Ammon's horn (tissue), 1 donor: ENCODE measurements at places on chromosomes 2 and 18.

DNA sequence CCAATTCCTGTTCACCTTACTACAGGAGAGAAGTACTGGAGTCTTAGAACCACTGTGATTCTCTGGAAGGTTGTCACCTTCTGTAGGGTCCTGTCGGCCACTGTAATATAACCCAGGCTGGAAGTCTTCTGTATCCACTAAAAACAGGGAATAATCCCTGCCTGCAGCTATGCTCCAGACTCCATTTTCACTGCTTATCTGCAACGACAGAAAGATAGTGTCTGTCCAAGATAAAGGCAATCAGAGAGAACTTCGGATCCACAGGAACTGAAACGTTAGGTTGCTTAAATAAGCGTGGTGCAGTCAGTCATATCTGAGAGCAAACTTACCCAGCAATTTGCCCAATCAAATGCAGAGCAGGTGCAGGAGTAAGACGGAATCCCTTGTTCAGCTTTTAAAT is 34.2 kb downstream of the ALS2 start:
- no peak for DNase-seq

DNA sequence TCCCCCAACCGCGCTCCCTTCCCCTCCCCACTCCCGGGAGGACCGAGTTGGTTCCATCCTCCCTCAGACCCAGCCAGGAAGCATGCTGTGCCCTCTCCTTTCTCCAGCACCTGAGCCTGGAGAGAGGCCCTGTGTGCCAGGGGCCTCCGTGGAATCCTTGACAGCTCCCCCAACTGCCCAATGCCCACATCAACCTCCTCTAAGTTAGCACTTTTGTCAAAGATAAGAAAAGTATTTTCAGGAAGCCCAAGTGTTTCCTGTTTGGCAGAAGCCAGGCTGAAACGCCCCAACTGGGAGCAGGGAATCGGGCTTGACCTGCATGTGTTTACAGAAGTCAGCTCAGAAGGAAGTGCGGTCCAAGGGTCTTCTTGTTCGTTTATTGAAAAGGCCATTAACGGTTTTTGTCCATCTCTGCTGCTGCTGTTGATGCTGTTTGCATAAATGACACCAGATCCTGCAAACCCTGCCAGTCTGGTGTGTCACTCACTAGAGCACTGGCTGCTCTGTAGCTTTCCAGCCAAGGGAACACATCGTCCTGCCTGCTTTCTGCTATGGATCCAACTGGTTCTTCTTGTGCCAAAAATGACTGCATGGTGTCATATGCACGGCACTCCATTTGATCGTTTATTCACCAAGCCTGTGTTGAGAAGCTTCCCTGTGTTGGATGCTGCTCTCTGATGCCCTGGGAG is 35.4 kb upstream of the COL6A3 start:
- peak; percentile 84 for DNase-seq

- no peak for DNase-seq
These were observed 172.0 kb upstream of the ALKAL2 start for GRCh38 chr2:459931-460330.

DNA sequence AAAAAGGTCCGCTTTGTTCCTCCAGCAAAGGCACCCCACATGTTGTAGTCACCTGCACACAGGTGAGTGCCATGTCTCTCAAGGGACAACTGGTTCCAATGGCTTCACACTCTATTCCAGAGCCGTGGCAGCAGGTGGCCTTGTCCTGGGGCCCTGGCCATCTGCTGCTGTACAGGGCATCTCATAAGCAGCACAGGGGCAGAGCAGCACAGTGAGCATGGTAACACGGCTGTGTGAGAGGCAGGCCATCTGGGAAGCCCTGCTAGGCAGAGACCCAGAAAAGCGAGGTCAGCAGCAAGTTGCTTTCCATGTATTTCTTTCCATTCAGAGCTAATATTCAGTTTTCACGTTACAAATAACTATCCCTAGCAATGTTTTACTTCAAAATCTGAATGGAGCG is 54.7 kb downstream of the CMPK2 start:
- DNase-seq = no peak
